ENCODE measurements at places on chromosomes 13 and 19.
A peak's percentile ranks its signal among the peaks of the same experiment; 100 is the strongest.

- no peak for DNase-seq
Observed at GRCh38 chr19:3537101-3537437, 1.9 kb upstream of the TEKTIP1 start.

- DNase-seq: no peak
Observed at GRCh38 chr13:108527844-108528243, 101.6 kb upstream of the MYO16 start.

GRCh38 chr19:49133621-49134454 lies 14.5 kb downstream of the PPFIA3 start:
- no peak for DNase-seq

DNA sequence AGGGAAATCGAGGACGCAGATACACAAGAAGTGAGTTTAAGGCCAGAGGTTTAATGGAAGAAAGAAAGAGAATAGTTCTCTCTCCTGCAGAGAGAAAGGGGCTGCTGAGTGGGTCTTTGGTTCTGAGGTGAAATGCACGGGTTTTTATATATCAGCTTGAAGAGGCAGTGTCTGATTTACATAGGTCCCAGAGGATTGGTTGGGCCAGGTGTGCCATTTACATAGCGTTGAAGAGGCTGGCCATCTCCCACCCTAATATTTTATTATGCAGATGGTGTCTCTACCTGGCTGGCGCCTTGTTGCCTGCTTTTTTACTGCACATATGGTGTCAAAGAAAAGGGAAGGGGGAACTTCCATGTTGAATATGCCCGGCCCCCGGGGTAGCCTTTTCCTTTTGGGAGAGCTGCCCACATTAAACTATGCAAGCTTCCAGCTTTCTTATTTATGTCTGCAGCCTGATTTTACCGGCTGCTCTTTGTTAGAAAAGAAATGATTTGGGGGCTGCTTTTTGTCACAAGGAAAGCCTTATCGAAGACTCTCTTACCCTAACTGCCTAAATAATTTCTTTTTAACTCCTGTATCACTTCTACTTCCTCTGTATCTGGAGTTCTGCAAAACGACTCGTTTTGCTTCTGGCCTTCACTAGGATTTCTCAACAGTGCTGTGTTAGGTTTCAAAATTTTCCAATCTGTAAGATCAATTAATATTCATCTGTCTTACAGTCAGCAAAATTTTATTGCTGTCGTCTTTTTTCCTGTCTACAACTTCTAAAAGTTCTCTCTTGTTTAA lies 268.5 kb downstream of the B3GLCT start:
- no peak for DNase-seq

GRCh38 chr19:7901337-7901736 lies 2.3 kb upstream of the MAP2K7 start:
- no peak for DNase-seq

DNA sequence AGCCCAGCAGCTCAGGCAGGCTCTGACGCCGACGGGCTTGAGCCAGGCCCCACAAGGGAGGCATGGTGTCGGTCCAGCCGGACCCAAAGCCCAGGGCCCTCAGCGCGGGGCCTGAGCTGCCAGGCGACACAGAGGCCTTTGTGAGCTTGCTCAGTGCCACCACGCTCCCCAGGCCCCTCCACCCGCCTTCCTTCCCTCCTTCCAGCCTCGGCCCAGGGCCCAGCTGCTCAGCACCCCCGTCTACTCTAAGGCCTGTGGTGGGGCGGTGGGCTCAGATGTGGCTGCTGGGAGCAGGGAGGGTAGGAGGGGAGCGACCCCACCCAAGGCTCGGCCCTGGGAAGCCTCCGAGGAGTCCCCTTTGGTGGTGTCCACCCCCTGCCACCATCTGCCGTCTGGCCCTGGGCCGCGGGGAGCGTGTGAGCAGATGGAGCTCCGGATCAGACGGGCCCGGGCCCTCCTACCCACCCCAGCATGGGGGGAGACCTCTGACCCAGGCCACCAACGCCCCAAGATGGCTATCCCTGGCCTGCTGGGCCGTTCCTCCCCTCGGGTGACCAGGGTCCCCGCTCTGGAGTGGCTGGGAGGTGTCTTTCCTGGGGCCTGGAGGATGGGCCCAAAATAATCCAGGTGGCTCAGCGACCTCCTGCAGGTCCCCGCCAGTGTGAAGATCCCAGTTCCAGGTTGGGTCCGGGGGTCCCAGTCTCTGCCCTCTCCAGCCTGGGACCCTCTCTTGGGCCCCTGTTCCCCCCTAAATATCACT lies 7.8 kb downstream of the ZBTB7A start:
- peak; percentile 85 for DNase-seq

DNA sequence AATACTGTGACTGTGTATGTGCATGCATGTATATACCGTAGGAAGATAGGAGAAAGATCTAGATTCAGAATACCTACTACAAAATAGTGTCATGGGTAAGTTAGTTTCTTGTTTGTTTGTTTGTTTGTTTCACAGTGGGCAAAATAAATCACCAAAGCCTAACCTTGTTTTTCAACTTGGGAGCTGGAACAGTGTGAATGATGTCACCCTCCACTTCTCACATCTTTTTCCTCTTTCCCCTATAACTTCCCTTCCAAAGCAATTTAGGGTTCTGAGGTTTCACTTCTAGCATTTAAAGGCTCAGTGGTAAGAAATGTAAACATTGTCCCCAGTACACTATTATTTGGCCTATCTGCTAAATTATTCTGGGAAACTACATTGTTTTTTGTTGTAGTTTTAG lies 5.4 kb downstream of the KCTD4 start:
- DNase-seq: no peak

- no peak for DNase-seq
Observed at GRCh38 chr19:28864577-28865042, 348.3 kb downstream of the UQCRFS1 start.

GRCh38 chr19:30307191-30307974 lies 64.8 kb upstream of the ZNF536 start:
- no peak for DNase-seq

DNA sequence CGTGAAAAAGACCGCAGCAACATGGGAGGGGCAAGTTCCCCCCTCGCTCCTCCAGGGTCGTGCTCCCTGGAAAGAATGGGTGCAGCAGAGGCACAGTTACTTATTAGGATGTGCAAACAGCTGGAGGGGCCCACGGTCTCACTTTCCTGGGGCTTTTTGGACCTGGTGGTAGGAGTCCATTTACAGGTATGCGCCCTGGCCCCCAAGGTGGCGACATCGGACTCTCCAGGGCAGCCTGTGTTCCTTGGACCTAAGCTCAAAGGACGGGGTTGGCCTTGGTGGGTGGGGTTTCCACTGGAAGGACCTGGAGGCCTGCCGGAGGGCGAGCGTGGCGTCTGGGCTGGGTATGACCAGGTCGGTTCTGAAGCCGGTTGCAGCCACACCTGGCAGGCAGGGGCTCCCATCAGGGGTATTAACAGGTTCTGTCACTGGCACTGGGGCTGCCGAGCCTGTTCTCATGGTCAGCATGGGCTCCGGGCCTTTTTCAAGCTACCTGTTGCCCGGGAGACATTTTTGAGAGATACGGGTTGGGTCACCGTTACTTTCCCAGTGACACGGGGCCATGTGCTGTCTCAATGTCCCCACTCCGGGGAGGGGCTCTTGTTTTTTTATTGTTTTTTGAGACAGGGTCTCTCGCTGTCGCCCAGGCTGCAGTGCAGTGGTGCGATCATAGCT lies 5.9 kb downstream of the ZFR2 start:
- no peak for DNase-seq

GRCh38 chr19:19778666-19779065 lies 42.9 kb downstream of the ZNF506 start:
- no peak for DNase-seq

- no peak for DNase-seq
Observed at GRCh38 chr13:28268800-28269223, 130.5 kb downstream of the PAN3 start.

DNA sequence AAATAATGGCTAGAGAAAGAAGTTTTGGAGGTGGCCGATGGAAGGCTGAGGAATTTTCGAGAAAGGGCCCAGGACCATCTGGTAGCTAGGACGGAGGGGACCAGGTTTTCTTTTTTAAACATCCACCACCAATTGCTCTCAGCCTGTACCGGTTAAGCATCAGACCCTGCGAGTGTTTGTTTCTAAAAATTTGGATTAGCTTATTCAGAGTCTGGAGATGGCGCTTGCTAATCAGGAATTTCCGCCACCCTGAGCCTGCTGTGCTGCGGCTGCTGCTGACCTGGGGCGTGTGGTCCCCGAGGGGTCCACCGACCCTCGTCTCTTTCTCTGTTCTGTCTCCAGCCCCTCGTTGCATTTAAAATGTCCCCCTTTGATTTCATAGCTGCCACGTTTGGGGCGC lies 2.0 kb downstream of the UHRF1 start:
- no peak for DNase-seq

- no peak for DNase-seq
Observed at GRCh38 chr13:52449331-52450011, 963 bp downstream of the VPS36 start.

DNA sequence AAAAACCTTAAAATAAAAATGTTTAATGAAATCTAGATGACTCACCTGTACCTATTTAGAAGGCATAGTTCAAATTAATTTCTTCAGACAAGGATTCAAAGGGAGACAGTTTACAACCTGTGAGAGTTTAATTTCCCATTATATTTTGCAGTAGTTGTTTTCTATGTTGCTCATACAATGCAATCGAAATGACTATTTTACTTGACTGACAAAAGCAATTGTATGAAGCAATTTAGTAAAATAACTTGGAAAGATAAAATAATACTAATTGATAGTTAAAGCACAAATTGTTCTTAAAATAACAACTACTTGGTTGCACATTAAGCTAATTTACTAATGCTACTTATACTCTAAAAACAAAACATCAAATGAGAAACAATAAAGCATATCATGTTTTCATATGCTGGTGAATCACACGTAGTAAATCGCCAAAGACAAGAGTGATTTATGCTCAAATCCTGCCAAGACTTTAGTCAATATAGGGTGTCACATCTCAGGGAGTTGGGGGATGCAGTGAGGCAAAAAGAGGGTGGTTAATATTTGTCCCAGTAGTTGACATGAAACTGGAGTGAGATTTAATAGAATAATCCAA lies 6.4 kb downstream of the DACH1 start:
- DNase-seq: no peak

- DNase-seq: no peak
Observed at GRCh38 chr13:92829930-92830329, 396.7 kb upstream of the GPC6 start.

DNA sequence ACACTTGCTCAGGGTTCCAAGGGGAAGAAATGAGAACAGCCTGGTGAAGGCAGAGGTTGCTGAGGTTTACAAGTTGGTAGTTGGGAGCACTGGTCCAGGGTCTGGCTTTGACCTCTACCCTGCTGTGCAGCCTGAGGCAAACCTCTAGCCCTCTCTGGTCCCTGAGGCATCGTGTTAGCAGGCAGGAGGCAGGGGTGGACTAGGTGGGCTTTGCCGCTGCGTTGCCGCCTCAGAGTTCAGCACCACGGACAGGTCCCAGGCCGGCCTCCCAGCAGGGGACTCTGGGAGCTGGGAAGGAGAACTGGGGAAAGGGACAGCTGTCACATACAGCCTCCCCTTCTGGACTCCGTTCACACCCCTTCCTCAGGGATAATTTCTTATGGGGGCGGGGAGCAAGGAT lies 3.1 kb downstream of the NCAN start:
- DNase-seq: no peak

- no peak for DNase-seq
Observed at GRCh38 chr13:71380191-71380590, 486.8 kb downstream of the DACH1 start.

- no peak for DNase-seq
Observed at GRCh38 chr13:66503890-66504289, 726.2 kb downstream of the PCDH9 start.

DNA sequence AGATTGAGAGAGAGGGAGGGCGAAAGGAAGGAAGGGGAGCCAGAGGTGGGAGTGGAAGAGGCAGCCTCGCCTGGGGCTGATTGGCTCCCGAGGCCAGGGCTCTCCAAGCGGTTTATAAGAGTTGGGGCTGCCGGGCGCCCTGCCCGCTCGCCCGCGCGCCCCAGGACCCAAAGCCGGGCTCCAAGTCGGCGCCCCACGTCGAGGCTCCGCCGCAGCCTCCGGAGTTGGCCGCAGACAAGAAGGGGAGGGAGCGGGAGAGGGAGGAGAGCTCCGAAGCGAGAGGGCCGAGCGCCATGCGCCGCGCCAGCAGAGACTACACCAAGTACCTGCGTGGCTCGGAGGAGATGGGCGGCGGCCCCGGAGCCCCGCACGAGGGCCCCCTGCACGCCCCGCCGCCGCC lies at the start of gene TNFSF11:
Gene TNFSF11, plus strand, starts transcription at position 142 of the 400 bp plus-strand sequence. Its CDS starts 152 bp downstream, at position 294.
- DNase-seq: no peak

- no peak for DNase-seq
Observed at GRCh38 chr19:18666784-18667183, 16.7 kb upstream of the CRTC1 start.

Data from D341Med (cell line).